ENCODE measurements at places on chromosomes 16 and 17. TPM values are rescaled to one million over a fixed set of nuclear protein-coding genes. Genes with fewer than 3 reads are reported as not detected.

Gene FZD2
- not detected for total RNA-seq

GRCh38 chr17:70912716-70913485 is 743.6 kb downstream of the KCNJ2 start:
- DNase-seq, result no peak

- DNase-seq, result peak; percentile 46
These were observed 58.7 kb downstream of the PLXDC1 start for GRCh38 chr17:39092692-39093230.

- peak; percentile 32 for DNase-seq
These were observed 30.0 kb downstream of the SNN start for GRCh38 chr16:11698271-11698689.

Gene G6PC1
- total RNA-seq, result not detected

Gene CARD14
- total RNA-seq, result not detected
